NCI-H226 (cell line): ENCODE measurements at places on chromosomes 16 and 17.

DNA sequence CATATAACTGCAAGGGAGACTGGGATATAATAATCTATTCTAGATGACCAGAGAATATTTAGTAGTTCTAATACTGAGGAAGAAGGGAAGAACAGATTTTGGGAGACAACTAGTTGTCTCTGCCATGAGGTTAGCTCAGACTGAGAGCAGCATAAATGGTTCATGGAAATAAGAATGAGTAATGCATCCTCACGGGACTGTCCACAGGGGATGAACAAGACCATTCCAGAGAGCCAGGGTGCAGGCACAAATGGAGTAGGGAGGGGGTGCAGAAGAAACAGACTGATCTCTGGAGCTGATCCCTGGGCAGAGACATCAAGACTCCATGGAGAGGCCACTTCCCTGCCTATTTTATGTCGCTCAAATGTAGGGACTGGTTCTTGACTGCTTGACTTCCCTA, 30.4 kb downstream of the NLRC5 start:
- no peak for DNase-seq

DNA sequence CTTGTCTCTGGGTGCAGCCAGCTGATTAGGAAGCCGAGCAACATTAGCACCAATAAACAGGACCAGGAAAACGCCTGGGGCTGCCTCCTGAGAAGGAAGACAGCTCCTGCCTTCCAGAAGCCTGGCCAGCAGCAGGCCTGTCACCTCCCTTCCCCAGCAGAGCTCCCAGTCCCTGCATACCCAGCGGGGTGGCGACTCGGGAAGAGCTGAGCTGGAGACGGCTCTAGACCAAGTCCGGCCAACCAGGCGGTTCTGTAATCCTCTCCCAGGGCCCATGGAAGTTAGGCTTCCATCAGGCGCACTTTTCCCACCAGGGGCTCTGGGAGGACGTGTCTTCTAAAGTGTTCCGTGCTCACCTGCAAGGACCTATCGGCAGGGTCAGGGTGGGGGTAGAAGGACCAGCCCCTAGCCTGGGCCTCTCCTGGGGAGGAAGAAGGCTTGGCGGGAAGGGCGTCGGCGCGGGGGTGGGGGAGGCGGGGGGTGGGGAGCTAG, 12.0 kb upstream of the CLUH start:
- DNase-seq: no peak

DNA sequence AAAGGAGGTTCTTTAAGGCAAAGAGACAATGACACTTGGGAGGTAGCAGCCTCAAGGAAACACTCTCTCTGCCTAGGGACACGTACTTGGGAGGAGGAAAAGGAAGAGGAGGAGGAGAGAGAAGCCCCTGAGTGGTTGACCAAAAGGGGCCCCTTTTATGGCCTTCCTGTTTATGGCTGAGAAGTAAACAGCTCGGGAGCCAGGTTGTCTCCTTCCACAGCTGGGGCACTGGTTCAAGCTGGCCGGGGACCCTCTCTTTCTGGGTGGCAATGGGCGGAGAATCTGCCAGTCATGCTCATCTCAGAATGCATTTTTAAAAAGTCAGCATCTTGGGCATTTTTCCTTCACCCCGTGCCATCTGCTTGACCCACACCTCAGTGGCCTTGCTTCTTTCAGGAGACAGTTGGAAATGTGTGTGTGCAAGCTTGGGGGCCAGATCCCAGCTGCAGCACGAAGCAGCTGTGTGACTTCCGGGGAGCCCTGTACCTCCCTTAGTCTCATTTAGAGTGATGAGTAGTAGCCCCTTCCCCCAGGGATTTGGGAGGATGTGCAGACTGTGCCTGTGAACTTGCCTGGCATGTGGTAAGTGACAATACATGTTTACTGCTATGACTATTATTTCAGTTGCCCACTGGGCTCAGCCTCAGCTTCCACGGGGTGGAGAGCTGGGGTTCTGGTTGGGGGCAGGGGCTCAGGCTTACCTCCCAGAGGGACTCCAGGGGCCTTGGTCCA, 33.8 kb upstream of the SALL1 start:
- no peak for DNase-seq

- no peak for DNase-seq
These were observed 166.8 kb downstream of the PRKCB start for GRCh38 chr16:24002619-24003018.

DNA sequence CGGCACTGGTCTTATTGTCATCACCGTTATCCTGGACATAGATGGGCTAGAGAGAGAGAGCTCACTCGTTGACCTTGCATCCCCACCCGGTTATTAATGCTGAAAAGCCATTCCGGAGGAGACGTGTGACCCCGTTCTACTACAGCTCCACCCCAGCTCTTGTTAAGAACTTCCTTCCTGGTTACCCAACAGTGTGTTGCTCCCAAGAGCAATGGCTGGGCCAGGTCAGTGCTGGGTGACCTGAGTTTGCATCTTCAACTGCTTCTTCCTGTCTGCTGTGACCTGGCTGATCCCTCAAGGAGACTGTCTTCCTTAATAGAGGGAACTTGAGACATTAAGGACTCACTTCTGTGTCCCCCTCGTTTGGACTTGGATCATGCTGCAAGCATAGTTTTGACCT, 96.1 kb upstream of the SDK2 start:
- no peak for DNase-seq

DNA sequence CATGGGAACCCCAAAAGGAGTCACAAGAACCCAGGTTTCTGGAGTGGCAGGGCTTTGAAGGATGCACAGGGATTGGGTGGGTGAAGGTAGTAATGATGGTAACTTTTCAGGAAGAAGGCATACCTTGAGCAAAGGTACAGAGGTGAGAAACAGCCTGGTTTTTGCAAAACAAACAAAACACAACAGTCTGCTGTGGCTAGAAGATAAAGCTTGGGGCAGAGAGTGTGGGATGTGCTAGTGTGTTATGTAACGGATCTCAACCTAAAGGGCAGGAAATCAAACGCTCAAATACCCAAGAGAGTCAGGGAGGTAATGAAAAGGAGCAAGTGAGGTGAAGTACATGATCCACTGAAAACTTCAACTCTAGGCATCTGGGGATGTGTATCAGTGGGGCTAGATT, 4.6 kb downstream of the PTGES3L start:
- DNase-seq: no peak

DNA sequence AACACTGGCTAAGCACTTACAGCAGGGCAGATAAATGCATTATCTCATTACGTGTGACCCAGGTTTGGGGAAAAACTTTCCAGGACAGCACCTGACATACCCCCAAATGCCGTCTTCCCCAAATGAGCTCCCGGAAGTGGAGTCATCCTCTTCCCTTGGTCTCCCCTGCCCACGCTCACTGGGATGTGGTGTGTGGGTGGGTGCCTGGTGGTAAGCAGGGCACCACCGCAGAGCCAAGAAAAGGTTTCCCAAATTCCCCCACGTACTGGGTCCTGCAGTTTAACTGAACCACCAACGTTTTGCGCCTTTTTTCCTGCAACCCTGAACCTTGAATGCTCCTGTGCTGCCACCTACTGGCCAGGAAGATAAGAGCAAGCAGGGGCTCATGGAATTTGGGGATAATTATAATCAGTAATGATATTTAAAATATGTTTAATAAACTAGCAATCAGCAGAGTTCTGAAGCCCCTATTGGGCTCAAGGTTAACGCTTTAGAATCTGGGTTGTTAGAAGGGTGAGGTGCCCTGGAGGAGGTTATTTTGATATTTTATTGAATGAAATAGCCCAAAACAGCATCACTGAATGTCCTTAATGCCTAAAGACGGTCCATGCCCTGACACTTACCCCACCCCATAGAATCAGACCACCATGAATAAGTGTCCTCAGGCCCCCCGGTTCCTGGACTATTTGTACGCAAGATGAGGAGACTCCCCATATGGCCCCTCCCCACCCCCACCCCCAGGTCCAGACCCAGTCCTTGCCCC, 8.0 kb downstream of the SPPL2C start:
- no peak for DNase-seq
